ENCODE measurements at places on chromosomes 2 and 18.

GRCh38 chr2:231526341-231527090 is 3.7 kb downstream of the NMUR1 start:
- DNase-seq: no peak

- DNase-seq: no peak
Observed at GRCh38 chr2:163621445-163622004, 114.3 kb downstream of the FIGN start.

- DNase-seq: no peak
Observed at GRCh38 chr2:15652801-15653200, 61.1 kb downstream of the DDX1 start.

DNA sequence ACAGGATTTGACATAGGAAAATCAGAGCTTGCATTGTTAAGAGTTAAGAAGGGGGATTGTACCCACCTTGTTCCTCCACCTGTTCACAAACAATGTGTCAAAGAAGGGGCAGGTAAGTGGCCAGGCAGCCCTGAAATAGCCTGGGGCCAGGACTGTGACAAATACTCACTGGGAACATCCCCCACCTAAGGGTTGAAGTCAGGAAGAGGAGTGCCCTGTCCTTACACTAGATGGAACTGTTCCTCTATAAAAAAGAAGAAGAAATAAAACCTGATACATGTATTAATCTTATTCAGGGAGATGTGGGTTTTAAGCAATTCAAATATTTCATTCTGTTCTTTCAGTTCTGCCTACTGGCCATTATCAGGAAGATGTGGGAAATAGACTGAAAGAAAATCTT is 41.9 kb downstream of the TACR1 start:
- no peak for DNase-seq

GRCh38 chr2:200092235-200092634 is 136.9 kb downstream of the MAIP1 start:
- no peak for DNase-seq

- DNase-seq: no peak
Observed at GRCh38 chr2:86256982-86257381, 57.7 kb downstream of the MRPL35 start.

GRCh38 chr2:27001950-27002349 is 30.8 kb upstream of the TMEM214 start:
- DNase-seq: no peak

Data from dorsolateral prefrontal cortex (tissue), 122 donors.